Activated CD8-positive, alpha-beta T cell treated with anti-CD3 and anti-CD28 coated beads, Interleukin-2, amount 10 ng/mL, durations not matched to agents 7 days and 5 days (primary cell): ENCODE measurements at places on chromosomes 7 and 10.
A peak's percentile ranks its signal among the peaks of the same experiment; 100 is the strongest.

GRCh38 chr10:118843647-118844265 is 89.0 kb upstream of the CACUL1 start:
- peaks cover 13% of the 10 kb centered on the region for H3K27me3 ChIP-seq
- H3K4me3 ChIP-seq, result no peak overlapping the region
- no peak overlapping the region for H3K27ac ChIP-seq
- H3K36me3 ChIP-seq, result no peaks in the 10 kb centered on the region
- no peak for DNase-seq

DNA sequence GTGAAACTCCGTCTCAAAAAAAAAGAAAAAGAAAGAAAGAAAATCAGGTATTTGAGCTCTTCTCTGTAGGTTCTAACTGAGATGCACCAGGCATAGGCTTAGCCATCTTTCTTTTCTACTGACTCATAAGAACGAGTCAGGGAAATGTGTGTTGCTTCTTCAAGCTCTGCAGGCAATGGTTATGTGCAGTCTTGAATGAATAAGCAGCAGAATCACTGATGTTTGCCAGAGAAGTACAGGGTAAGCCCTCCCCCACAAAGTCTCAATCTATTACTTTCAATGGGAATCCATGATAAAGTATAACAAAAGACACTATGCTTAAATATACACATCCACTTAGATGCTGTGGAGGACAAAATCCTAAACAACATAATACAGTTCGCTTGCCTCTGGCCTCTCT is 239.2 kb downstream of the PARD3 start:
- no peak for DNase-seq
- H3K27me3 ChIP-seq, result no peaks in the 10 kb centered on the region
- no peak overlapping the region for H3K4me3 ChIP-seq
- H3K4me1 ChIP-seq, result no peaks in the 10 kb centered on the region
- no peak overlapping the region for H3K27ac ChIP-seq
- no peaks in the 10 kb centered on the region for H3K36me3 ChIP-seq

DNA sequence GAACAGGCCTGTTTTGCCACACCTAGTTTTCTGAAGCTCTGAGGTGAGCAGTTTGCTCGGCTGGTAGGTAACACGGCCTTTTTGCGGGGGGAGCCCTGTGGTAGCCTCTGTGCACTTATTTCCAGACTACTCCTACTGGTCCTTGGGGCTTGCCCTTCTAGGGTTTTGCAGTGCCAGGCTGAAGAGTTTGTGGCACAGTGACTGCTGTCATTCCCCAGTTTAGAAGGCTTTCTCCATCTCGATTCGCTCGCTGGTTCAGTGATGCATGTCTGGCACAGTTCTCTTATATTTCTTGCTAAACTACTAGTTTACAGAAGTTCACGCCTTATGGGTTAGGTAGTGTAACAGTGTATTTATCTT is 711 bp downstream of the KIF20B start:
- peak overlapping the region; percentile 99 for H3K4me3 ChIP-seq
- H3K27me3 ChIP-seq, result no peaks in the 10 kb centered on the region
- DNase-seq, result peak; percentile 44
- H3K27ac ChIP-seq, result peak overlapping the region; percentile 99
- H3K4me1 ChIP-seq, result peaks cover 51% of the 10 kb centered on the region

DNA sequence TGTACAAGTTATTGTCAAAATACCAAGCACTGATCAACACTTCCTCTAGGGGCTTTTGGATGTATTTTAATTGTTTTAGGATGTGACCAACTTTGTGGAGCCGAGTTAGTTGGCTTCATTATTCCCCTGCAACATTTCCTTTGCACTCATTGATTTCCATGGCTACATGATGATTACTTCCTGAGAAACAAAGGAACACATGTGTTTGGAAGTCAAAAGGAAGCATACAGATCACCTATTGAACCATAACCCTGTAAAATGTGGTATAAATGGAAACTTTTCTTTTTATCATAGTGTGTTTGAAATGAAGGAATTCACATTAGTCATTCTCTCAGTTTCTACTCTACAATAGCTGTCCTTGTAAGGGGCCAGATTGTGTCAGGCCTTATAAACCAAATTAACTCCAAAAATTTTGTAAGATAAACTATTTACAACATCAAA is 32.2 kb upstream of the EXOC6 start:
- H3K27ac ChIP-seq, result no peak overlapping the region
- H3K27me3 ChIP-seq, result peaks cover 12% of the 10 kb centered on the region
- H3K4me1 ChIP-seq, result no peaks in the 10 kb centered on the region
- no peak overlapping the region for H3K4me3 ChIP-seq
- DNase-seq, result no peak
- no peaks in the 10 kb centered on the region for H3K36me3 ChIP-seq

- H3K27ac ChIP-seq, result no peak overlapping the region
- no peak overlapping the region for H3K4me3 ChIP-seq
- no peaks in the 10 kb centered on the region for H3K27me3 ChIP-seq
These were observed 78.2 kb downstream of the HACD1 start for GRCh38 chr10:17538941-17539340.

GRCh38 chr7:81094952-81095351 is 176.1 kb upstream of the SEMA3C start:
- H3K36me3 ChIP-seq, result no peaks in the 10 kb centered on the region
- no peak overlapping the region for H3K4me3 ChIP-seq
- H3K4me1 ChIP-seq, result no peaks in the 10 kb centered on the region

GRCh38 chr7:51349820-51350545 is 33.4 kb upstream of the COBL start:
- no peaks in the 10 kb centered on the region for H3K36me3 ChIP-seq
- H3K27ac ChIP-seq, result no peak overlapping the region
- DNase-seq, result no peak
- no peak overlapping the region for H3K4me3 ChIP-seq

DNA sequence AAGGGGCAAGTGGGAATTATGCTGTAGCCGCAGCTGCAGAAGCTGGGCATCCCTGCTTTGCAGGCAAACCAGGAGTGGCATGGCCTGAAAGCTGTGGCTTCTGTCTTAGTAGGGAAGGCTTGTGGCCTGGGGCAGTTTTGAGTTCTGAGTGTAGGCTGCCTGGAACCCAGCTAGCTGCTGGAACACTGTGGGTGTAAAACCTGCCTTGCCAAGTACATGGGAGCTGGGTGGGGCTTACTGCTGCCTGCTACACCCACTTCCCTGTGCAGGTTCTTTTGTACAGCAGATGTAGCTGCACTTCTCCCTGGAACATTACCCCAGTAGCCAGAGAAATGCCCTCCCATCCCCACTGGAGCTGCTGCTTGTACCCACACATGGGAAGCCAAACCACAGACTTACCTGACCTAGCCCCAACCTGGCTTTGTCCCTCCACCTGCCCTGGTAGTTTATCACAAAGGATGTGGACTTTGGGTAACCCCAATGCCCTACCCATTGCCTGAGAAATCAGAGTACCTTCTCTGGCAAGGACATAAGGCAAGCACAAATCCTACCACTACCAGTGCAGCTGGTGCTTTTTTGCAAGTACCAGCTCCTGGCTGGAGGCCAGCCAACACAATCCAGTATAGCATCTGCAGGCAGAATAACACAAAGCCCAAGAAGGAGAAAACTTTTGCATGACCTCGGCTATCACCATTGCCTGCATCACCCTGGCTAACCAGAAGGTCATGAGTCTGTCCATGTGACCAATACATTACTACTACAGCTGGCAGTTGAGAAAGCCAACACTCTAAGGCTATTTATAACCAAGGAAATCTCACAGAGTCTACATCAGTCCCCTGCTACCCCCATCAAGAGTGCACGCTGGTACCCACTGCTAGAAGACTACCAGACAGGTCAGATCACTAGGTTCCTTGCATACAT is 26.5 kb upstream of the PPP1R3A start:
- no peaks in the 10 kb centered on the region for H3K27me3 ChIP-seq
- H3K27ac ChIP-seq, result no peak overlapping the region
- H3K36me3 ChIP-seq, result no peaks in the 10 kb centered on the region
- H3K4me3 ChIP-seq, result no peak overlapping the region

DNA sequence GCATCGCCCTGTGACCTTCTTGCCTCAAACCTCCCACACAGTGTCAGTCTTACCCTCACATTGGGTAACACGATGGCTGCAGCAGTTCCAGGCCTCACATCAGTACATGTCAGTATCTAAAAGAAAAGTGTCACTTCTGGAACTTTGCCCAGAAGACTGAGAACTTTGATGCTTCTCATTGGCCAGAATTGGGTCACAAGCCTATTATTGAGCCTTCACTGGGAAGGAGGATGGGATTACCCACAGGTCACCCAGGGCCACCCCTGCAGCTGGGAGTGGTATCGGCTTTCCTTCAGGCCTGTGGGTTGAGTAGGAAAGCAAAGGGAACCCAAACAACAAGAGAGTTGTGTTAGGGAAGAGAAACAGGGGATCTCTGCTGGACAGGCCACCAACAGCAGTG is 111.5 kb downstream of the NPY start:
- H3K4me1 ChIP-seq, result no peaks in the 10 kb centered on the region
- H3K27ac ChIP-seq, result no peak overlapping the region
- H3K27me3 ChIP-seq, result peaks cover 3% of the 10 kb centered on the region
- H3K4me3 ChIP-seq, result no peak overlapping the region
- no peaks in the 10 kb centered on the region for H3K36me3 ChIP-seq

DNA sequence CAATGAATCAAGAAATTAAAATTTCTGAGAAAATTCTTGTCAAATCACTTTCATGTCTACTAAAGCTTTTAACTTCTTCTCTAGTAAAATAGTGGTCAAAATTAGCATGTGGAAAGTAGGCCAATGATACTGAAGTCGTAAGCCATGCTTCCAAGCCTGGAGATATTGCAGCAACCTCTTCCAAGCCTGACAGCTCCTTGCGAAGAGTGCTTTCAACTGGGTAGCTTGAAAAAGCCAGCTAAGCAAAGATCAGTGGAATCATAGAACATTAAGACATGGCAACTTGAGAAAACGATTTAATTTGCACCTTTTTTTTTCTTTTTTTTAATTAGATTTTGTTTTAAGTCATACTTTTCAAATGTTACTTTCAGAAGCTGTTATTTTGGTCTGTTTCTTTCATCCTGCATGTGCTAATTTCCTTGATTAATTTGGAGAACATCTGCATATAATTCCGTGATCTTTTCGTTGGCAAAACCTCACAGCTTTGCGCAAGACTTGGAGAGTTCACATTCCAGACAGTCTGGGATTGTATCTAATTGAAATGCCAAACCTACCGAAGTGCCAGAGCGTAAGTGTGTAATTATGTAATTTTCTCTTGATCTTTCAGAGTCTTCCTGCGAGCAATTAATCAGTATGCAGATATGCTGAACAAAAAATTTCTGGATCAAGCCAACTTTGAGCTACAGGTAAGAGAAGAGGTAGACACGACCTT is 142.2 kb upstream of the INSYN2A start:
- H3K4me1 ChIP-seq, result no peaks in the 10 kb centered on the region
- H3K36me3 ChIP-seq, result no peaks in the 10 kb centered on the region
- peaks cover 7% of the 10 kb centered on the region for H3K27me3 ChIP-seq
- no peak overlapping the region for H3K27ac ChIP-seq
- H3K4me3 ChIP-seq, result no peak overlapping the region

DNA sequence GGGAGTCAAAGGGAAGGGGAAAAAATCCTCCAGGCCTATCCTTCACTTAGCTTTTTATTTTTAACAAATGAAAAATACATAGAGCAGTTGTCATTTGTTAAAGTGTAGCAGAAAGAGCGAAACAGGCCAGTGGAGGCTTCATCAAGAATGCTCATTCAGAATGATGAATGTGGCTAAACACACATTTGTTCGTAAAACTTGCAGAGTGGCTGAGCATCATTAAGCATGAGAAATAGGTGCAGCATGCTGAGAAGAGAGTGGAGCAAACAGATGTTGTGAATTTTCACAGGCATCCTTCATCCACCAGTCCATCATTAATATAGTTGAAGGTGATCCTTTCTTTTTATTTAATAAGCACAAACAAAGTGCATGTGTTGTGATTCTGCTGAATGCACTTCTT is 407.6 kb downstream of the LRMDA start:
- no peak overlapping the region for H3K4me3 ChIP-seq
- DNase-seq, result no peak
- H3K36me3 ChIP-seq, result no peaks in the 10 kb centered on the region
- H3K4me1 ChIP-seq, result no peaks in the 10 kb centered on the region
- peaks cover 3% of the 10 kb centered on the region for H3K27me3 ChIP-seq

GRCh38 chr10:103839872-103840739 is 15.3 kb downstream of the SH3PXD2A start:
- H3K27ac ChIP-seq, result no peak overlapping the region
- peaks cover 4% of the 10 kb centered on the region for H3K4me1 ChIP-seq
- no peaks in the 10 kb centered on the region for H3K36me3 ChIP-seq
- no peak overlapping the region for H3K4me3 ChIP-seq
- H3K27me3 ChIP-seq, result peaks cover 3% of the 10 kb centered on the region
- DNase-seq, result no peak

- H3K36me3 ChIP-seq, result peaks cover 37% of the 10 kb centered on the region
- no peak overlapping the region for H3K4me3 ChIP-seq
- H3K27me3 ChIP-seq, result no peaks in the 10 kb centered on the region
- H3K27ac ChIP-seq, result no peak overlapping the region
- no peak for DNase-seq
These were observed 2.8 kb upstream of the TRIP6 start for GRCh38 chr7:100864263-100864845.

DNA sequence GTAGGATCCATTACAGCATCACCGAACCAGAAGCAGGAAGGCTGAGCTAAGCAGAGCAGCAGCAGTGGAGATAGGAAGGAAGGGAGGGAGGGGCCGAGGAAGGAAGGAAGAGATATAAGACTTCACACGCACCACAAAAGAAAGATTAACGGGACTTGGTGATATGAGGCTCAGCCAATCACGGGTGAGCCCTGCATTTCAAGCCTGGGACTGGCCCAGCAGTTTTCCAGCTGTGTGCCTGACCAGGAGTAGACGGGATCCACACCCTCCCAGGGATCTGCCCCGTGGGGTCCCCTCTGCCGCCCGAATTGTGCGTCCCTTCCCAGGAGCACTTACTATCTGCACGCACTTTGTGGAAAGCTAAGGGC is 16.2 kb downstream of the ATG9B start:
- H3K27me3 ChIP-seq, result no peaks in the 10 kb centered on the region
- peaks cover 58% of the 10 kb centered on the region for H3K4me1 ChIP-seq
- peak overlapping the region; percentile 83 for H3K27ac ChIP-seq

DNA sequence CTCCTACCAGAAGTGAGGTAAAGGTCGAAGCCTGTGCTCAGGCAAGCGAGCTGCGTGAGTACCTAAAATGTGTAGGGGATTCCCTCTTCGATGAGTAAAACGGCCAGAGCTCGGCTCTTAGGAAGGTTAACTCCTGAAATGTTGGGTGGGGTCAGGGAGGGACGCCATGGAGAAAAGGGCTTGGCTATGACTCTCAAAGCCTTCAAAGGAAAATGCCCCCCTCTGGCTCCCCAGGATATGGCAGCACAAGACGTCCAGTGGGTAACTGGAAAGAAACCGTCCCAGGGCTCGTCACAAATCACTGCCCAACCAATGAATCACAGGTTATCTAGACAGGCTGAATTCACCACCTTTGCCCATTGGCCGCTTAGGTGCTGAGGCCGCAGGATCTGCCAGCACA is 58.0 kb downstream of the CALML3 start:
- no peaks in the 10 kb centered on the region for H3K4me1 ChIP-seq
- peaks cover 6% of the 10 kb centered on the region for H3K27me3 ChIP-seq
- H3K27ac ChIP-seq, result no peak overlapping the region
- H3K36me3 ChIP-seq, result no peaks in the 10 kb centered on the region
- no peak for DNase-seq

DNA sequence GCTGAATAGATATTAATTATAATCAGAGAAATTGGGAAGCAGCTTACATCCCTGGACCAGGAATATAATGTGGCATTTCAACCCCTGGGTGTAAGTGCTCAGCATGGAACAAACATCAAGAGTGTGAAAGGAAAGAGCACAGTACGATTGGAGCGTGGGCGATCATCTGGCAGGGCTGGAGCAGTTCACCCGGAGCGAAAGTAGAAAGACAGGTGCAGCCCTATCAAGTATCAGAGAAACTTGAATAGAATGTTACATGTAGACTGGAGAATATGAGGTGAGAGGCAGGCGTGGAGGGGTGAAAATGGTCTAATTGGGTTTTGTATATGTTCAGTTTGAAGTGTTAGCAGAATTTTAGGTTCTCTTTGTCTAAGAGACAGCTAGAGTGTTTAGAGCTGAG is 303.0 kb downstream of the MDFIC start:
- H3K36me3 ChIP-seq, result no peaks in the 10 kb centered on the region
- peaks cover 2% of the 10 kb centered on the region for H3K4me1 ChIP-seq
- no peak for DNase-seq
- H3K27ac ChIP-seq, result no peak overlapping the region
- no peak overlapping the region for H3K4me3 ChIP-seq
